Stimulated activated CD8-positive, alpha-beta memory T cell treated with anti-CD3 and anti-CD28 coated beads, Interleukin-7, amount 100 ng/mL, for 4 hours (primary cell): ENCODE measurements at places on chromosomes 6 and 20.

DNA sequence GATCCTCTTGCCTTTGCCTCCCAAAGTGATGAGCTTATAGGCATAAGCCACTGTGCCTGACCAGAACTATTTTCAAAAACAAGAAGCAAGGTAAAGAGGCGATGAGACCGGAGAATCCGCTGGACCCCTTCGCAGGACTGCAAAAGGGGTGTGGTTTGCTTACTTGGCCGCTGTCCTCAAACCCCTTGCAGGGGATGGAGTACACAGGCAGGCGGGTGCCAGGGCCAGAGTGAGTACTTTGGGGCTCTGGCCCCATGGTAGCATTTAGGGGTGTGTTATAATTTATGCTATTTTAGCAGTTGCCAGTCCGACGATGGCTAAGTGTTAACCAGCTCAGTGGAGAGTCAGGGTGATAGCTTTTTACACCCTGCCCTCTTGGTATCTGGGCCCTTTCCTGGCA, 1454.9 kb downstream of the HACE1 start:
- no peak for DNase-seq

GRCh38 chr6:17565399-17565798, 34.7 kb upstream of the FAM8A1 start:
- DNase-seq = no peak

DNA sequence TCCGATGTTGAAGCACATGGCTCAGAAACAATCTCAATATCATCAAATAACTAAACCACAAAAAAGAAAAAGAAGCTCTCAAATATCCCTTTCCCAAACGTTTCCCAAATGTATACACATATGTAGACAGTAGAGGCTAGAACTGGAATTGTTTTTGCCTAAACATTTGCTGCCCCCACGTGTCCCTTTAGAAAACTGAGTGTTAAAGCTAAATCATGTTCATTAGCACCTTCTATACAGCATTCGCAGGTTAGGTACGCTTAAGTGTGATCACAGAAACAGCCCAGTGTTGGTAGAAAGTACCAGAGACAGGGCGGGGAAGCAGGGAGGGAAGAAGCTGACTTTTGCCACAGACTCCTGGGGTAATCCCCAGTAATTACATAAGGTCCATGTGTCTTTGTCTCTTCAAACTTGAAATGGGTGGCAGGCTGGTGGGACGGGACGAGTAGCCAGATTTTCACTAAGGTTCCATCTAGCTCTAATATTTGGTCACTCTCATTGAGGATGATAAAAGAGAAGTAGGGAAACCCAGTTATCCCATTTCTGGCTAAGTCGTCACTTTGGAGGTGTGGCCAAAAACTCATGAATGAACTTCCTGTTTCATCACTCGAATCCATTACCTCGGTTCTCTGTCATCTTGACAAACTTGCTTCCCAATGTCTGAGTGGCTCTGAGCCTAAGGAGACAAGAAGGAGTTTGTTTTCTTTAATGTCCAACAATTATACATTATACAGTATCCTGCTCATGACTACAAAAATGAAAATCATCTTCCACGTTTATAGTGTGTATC, 15.0 kb upstream of the TFAP2A start:
- DNase-seq = no peak

GRCh38 chr6:169409742-169410312, 156.2 kb upstream of the THBS2 start:
- no peak for DNase-seq

- no peak for DNase-seq
Observed at GRCh38 chr6:87705070-87705691, 3.1 kb upstream of the AKIRIN2 start.
